ENCODE measurements at places on chromosomes 5 and 9.

DNA sequence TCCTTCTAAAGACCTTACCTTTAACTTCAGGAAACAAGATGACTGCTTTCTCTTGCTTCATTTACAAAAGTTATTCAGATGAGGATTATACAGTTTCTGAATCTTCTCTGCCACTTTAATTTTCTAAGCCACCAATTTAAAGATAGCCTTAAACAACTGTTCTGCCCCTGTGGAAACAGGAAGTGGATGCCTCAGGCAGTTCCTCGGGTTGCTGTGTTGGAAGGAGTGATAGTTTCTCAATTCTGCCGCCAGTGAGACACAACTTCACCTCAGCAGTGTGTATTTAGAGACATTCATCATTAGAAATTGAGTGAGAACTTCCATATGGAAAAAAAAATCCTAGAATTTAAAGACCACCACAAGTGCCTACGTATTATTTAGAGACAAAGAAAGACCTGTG lies 475.1 kb upstream of the WWC1 start:
- DNase-seq, result no peak

DNA sequence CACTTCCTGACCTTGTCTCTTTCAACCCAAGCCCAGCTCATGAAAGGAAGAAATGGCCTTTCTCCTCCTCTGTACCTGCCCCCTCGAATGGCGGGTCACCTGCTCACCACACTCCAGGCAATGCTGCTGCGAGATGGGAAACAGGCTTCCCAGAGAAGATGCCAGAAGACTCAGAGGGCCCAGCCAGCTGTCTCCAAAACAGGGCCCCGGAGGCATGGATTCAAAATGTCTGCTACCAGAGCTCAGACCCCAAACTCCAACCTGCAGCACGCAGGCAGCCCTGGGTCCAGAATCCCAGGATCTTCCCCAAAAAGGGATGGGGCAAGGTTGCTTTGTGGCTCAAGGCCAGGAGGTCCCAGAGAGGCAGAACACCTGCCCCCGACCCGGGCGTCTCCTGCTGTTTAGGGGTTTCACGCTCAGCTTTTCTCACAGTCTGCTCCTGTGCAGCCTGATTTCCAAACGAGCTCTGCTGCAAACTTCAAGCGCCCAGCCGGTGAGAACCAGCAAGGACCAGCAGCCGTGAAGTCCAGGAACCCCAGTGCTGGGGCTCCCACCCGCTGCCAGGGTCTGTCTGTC lies 42.5 kb downstream of the VAV2 start:
- no peak for DNase-seq

- no peak for DNase-seq
These were observed 99.6 kb upstream of the CAST start for GRCh38 chr5:96562614-96563013.

GRCh38 chr5:90949469-90950358 lies 391.1 kb downstream of the ADGRV1 start:
- no peak for DNase-seq

- DNase-seq, result no peak
These were observed 8.6 kb upstream of the SMIM23 start for GRCh38 chr5:171776770-171777759.
